ENCODE measurements at places on chromosomes 7 and 10. TPM values are rescaled to one million over a fixed set of nuclear protein-coding genes. Genes with fewer than 3 reads are reported as not detected.

AFAP1L2 gene
- 24.9 TPM for total RNA-seq

GRCh38 chr7:159127691-159128642 is 16.7 kb downstream of the VIPR2 start:
- no peak for DNase-seq

GRCh38 chr7:28181416-28181815 is 821 bp upstream of the JAZF1 start:
- no peak for DNase-seq

NPFFR1 gene
- total RNA-seq, result 0.59 TPM

LIPA gene
- total RNA-seq, result 43.5 TPM

SNX10 gene
- 5.8 TPM for total RNA-seq

LRWD1 gene
- 8.0 TPM for total RNA-seq

DNA sequence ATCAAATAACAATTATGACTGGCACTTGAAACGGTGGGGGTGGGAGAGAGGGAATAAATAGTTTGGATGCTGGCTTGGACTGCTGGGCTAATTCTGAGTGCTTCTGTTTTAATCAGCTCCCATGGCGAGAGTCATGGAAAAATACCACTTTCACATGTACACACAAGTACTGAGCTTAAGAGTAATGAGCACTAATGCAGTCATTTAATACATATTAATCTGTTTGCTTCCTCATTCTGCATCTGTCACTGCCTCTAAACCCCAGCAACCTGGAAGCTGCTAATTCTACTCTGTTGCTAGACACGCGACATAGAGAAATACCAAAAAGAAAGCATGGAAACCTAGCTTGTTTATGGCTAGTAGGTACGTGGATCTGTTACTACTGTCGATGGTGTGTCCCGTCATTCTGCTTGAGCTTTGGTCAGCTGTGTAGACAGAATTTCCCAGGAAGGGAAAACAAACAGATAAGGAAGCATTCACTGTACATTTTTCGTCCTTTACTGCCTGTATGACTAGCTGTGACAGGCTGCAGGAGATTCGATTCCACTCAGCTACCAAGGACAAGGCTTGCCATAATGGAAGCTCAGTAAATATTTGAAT is 238.8 kb downstream of the BAMBI start:
- no peak for DNase-seq

- no peak for DNase-seq
Observed at GRCh38 chr7:38798552-38799267, 110.3 kb downstream of the VPS41 start.
